H1 (cell line): ENCODE measurements at places on chromosomes 11 and 22. TPM values are rescaled to one million over a fixed set of nuclear protein-coding genes. Genes with fewer than 3 reads are reported as not detected.

HARBI1 gene
- 4.3 and 5.1 TPM in 2 replicates for total RNA-seq

HBB gene
- total RNA-seq, result not detected in 2 replicates

TNNI2 gene
- not detected in 2 replicates for total RNA-seq

SYCE3 gene
- total RNA-seq, result not detected in 2 replicates

CHEK1 gene
- 133 and 139 TPM in 2 replicates for total RNA-seq

PLXNB2 gene
- total RNA-seq, result 92.8 and 106 TPM in 2 replicates

PARVA gene
- 13.5 and 14.3 TPM in 2 replicates for total RNA-seq

VSIG2 gene
- not detected in 2 replicates for total RNA-seq

CARD18 gene
- not detected in 2 replicates for total RNA-seq

SEPTIN3 gene
- 38.9 and 39.1 TPM in 2 replicates for total RNA-seq

GAL3ST1 gene
- 10.5 and 11.0 TPM in 2 replicates for total RNA-seq
